HTR-8/SVneo (cell line): ENCODE measurements at places on chromosomes 4 and X.

GRCh38 chr4:67521506-67521905 is 23.8 kb downstream of the CENPC start:
- DNase-seq: no peak

DNA sequence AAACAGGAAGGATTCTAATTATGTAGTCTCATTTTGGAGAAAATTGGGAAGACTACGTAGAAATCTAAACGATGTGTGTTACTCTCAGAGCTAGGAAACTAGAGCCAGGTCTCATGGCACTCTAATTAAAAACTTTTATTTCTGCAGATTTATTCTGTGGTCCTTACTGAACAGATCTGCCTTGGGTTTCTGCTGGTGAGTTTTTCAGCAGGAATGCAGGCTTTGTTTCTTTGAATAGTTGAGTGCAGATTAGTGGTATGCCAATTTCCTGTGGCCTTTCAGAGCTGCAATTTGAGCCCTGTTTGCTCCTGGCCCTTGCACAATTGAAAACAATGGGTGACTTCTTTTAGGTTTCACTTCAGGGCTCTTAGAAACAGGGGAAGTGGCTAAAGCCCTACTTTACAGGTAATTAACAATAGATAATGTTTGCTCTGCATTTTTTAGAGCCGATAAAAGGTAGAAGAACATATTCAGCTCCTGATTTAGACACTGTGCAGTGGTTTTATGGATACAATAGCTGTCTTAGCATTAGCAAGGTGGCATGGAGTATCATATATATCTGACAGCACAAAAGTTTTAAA is 21.8 kb downstream of the SPRY1 start:
- DNase-seq: peak; percentile 68

DNA sequence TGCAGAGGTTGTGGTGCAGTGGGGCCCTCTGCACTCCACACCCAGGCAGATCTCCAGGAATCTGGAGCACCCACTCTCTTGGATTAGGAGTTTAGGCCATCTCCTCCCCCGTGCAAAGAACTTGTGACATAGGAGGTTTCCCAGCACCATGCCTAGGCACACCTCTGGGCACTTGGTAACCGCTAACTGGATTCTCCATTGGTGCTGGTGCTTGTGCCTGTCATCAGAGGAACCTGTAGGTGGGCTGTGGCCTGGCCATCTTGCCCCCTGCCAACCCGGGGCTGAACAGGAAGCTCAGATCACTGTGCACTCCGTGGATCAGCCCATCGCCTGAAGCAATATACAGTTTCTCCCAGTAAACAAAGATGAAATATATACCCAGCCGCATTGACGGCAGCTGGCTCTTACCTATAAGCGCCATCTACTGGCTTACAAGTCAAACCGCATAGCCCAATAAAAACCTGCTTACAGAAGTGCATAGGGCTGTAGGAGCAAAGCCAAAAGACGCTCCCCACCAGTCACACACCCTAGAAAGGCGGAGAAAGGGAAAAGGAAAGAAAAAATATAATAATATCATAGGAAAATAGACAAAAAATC is 19.1 kb upstream of the TEX13B start:
- DNase-seq: peak; percentile 7

DNA sequence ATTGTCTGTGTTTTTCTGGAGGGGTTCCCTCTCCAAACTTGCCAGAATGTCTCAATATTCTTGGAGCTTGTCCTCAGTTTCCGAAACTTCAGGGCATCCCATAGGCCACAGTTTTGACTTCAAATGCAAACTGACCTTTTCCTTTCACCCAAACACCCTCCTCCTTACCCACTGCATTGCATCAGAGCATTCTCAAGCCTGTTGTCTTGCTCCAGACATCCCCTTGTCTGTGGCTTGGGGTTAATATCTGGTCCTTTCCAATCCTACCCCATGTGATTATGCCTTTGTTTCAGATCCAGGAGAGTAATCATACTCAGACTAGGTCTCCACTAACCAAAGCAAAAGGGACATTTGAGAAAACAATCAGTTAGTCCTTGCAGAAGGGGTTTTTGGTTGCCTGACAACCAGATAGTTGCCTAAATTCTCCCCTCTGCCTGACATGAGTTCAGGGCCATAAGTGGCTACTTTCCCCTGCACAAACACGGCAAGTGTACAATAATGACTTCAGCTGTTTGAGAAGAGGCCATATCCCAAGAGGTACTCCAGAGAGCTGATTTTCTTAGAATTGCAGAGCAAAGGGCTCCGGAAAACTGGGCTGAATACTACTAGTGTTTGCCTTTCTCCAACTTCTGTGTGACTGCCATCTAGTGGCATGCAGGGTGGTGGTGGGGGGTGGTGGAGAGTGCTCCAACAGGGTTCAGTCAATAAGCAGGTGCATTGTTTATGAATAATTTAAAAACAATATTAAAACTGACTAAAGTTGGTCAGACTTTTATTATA is 130.2 kb downstream of the CHRDL1 start:
- DNase-seq: no peak

DNA sequence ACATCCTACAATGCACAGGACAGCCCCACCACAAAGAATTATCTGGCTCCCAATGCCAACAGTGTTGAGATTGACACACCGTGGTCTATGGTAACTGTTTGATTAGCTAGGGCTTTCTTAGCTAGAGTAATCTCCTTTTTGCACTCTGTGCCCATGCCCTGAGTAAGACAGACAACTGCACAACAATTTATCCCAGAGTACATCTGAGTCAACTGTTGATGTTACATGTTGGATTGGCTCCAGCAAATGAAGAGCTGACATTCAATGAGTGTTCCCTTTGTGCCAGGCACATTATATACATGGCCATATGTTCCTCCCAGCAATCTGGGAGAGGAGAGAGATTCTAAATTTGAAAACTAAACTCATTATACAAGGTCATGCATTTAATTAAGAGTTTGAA is 3.9 kb upstream of the FAM9C start:
- no peak for DNase-seq

DNA sequence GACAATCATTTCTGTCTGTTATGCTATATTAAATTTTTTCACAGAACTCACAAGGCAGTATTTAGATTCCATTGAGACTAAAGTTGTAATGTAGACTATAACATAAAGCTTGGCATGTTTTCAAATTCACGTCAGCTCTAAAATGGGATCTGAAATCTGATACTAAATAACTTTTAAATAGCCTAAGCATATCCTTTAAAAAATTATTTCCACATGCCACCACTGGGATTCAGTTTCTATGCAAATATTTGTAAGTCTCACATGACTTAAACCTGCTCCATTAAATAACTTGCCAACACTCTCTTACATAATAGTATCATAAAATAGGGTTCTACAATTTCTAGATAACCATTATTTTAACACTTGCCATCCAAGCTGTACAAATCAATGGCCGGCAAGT is 32.4 kb downstream of the KLHL8 start:
- DNase-seq: no peak

GRCh38 chr4:610411-611261 is 14.7 kb upstream of the PDE6B start:
- peak; percentile 66 for DNase-seq

DNA sequence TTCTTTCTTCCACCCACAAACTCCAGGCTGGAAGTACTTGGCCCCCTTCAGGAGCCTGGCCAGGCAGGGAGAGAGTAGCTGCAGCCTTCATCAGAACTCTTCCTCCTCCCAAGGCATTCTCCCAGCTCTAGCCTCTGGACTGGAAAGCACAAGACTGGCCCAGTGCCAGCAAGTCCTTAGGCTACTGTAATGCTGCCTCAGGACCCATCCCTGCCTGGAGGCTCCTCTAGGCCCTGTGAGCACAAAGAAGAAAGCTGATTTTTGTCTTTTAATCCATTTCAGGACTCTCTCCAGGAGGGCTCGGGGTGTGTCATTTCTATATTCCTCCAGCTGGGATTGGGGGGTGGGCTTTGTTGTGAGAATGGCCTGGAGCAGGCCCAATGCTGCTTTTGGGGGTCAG is 10.8 kb downstream of the AWAT2 start:
- no peak for DNase-seq

- DNase-seq: no peak
Observed at GRCh38 chrX:141142946-141143345, 34.0 kb downstream of the LDOC1 start.

GRCh38 chr4:161350946-161351345 is 812.9 kb downstream of the FSTL5 start:
- no peak for DNase-seq
